ENCODE measurements at places on chromosomes 3 and 15.

GRCh38 chr3:191476066-191476772, 15.3 kb downstream of the PYDC2 start:
- DNase-seq, result no peak

DNA sequence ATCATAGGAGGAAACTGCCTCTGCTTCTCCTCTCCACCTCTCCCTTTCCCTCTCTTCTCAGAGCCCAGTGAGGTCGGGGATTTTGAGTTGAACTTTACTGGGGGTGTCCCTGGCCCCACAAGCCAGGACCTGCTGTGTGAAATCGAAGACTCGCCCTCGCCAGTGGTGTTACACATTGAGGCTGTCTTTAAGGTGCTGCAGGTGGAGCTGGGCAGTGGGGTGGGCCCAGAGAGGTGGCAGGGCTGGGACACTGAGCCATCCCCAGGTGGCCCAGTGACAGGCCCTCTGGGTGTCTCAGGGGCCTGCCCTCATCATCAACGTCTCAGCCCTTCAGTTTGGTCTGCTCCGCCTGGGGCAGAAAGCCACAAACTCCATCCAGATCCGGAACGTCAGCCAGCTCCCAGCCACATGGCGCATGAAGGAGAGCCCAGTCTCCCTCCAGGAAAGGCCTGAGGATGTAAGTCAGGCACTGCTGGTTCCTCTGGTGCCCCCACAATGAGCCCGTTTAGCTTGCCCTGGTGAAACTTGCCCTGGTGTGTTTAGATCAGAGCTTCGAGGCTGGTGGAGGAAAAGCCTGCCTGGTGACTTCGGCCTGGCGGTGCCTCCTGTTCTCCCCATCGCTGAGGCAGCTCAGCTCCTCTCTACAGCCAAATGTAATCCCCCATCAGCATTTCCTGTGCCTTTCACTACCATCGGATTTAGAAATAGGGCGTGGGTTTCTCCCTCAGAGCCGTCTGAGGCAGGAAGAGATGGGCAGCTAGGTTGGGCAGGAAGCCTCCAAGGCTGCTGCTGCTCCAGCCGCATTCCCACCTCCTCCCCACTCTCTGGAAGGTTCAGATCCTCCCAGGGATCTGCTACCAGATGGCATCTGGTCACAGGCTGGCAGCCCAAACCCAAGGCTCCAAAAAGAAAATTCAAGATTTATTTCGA, 39.2 kb downstream of the ACAA1 start:
- no peak for DNase-seq

GRCh38 chr15:74406992-74407705, 26.6 kb downstream of the SEMA7A start:
- no peak for DNase-seq

DNA sequence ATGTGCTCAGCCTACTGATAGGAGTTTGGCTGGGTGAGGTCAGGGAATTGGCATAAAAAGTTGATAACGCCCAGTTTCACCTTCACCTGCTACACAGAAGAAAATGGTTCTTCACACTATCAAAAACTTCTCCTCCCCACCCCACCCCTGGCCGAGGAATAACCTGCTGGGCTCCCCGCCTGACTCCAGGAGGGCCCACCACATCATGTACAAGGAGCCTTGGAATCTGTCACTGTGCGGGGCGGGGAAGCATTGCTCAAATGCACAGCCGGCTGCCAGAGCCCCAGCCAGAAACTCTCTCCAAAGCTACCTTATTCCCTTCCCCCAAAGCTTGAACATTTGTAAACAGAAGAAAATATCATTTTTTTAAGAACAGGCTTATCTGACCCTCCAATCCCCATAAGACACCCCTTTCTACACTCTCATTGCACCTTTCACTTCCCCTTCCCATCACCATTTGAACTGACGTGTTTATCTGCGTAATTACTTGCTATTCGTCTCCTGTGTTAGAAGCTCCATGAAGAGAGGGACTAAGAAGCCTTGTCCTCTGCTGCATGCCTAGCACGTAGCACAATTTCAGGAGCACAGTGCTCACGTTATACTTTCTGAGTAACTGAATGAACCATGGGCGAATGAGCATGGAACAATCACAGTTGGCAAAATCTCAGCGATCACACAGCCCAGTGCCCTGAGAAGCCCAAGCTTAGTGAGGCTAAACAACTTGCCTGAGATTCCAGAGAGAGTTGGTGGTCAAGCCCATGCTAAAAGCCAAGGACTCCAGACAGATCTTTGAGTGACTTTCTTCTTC, 82.9 kb downstream of the HES1 start:
- DNase-seq, result no peak
